ENCODE measurements at places on chromosomes 6 and 20.

- DNase-seq = no peak
Measured at GRCh38 chr6:116412270-116412669, 41.5 kb downstream of the DSE start.

DNA sequence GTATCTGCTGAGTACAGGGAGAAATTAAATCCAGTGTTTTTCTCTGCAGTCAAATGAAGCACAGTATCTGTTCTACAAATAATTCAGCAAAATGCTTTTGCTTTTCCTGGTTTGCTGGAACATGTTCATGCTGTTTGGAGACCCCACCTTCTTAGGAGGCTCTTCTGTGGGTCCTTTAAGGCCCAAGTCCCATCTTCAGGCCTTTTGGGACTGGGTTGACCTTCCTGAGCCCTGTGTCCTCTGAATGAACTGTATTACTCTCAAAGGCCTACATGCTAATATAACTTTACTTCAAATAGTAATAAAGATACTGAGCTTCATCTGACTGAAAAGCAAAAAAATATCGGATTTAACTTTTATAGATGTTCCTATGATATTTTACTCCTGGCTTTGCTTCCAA, 19.3 kb downstream of the SMLR1 start:
- no peak for DNase-seq

DNA sequence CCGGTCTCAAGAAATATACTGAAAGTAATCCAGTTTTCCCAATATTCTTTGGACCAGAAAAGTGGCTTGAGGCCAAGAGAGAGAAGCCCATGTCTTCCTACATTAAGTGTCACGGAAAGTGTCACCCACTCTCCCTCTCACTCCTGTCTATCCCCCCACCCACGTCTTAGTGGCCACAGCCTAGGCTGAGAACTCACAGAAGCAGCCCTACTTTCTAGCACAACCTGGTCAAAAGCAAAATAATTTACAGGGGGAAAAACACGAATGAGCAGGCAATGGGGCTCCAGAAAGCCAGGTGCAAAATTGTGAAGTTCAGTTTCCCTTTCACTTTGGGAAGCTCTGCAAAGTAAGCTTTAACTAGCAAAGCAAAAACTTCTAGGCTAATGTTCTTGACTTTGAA, 118.0 kb downstream of the OPRM1 start:
- no peak for DNase-seq

- no peak for DNase-seq
Measured at GRCh38 chr6:137261761-137262160, 42.6 kb upstream of the IFNGR1 start.

DNA sequence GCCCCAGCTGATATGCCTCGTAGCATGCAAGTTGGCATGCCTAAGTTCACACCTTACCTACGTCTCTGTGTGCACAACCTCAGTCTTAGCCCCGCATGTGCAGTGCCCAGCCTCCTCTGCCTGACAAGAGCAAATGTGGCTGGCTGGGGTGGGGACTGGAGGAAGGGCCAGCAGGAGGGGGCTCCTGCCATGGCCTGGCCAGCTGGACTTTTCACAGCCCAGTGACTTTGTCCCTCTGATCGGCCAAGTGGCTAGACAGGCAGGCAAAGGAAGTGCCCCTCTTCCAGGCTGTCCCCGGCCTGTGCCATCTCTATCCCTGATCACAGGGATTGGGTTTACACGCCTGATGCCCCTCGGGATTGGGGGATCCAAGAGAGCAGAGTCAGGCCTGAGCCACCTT, 49.5 kb upstream of the SIRPA start:
- no peak for DNase-seq

GRCh38 chr6:169785566-169785965, 34.1 kb downstream of the ERMARD start:
- no peak for DNase-seq

- no peak for DNase-seq
Measured at GRCh38 chr6:85537055-85537494, 56.6 kb downstream of the SNX14 start.

DNA sequence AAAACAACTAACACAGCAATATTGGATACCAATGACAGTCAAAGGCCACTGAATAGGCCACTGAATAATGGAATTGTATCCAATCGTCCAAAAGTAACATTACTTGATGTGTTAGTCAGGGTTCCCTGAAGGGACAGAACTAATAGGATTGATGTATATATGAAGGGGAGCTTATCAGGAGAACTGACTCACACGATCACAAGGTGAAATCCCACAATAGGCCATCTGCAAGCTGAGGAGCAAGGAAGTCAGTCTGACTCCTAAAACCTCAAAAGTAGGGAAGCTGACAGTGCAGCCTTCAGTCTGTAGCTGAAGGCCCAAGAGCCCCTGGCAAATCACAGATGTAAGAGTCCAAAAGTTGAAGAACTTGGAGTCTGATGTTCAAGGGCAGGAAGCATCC, 571.4 kb downstream of the PRKN start:
- no peak for DNase-seq

GRCh38 chr6:100626721-100627120, 162.0 kb upstream of the SIM1 start:
- no peak for DNase-seq

- DNase-seq = no peak
Measured at GRCh38 chr6:37005061-37005810, at the start of gene FGD2. Gene FGD2, plus strand, starts transcription at chr6:37005655. Its CDS starts 163 bp downstream, at chr6:37005818.

- no peak for DNase-seq
Measured at GRCh38 chr6:104537180-104537579, 322.5 kb downstream of the HACE1 start.

DNA sequence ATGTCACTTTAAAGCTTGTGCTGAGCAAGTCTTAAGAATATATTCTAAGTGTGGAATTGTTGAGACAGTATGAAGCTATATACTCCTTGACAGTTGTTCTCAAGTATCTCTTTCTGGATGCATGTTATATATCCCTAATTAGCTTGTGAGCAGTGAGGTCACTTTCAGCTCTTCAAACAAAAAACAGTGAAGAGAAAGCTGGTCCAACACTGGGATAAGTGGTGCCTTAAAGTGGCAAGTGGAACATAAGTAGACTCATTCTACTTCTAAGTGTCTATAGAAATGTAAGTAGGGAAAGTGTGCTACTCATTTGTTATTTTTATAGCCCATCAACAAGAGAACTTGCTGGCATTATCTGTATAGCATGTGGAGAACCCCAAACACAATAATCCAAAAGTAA, 133.1 kb upstream of the BACH2 start:
- no peak for DNase-seq

GRCh38 chr20:46174469-46175126, 56.5 kb downstream of the CD40 start:
- peak; percentile 74 for DNase-seq

DNA sequence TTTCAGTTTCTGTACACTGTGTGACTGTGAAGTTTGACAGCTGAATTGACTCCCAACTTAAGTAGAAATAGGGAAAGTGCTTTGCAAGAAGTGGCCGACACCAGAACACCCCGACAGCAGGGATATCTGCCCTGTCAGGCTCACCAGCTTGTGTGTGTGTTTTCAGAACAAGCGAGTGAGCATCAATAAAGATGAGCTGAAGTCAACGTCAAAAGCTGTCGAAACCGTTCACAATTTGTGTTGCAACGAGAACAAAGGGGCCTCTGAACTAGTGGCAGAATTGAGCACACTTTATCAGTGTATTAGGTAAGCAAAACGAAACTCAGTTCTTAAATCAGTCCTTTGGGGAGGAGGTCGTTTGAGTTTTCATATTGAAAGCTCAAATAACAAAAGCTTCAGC, 10.7 kb downstream of the NELFCD start:
- DNase-seq = no peak

DNA sequence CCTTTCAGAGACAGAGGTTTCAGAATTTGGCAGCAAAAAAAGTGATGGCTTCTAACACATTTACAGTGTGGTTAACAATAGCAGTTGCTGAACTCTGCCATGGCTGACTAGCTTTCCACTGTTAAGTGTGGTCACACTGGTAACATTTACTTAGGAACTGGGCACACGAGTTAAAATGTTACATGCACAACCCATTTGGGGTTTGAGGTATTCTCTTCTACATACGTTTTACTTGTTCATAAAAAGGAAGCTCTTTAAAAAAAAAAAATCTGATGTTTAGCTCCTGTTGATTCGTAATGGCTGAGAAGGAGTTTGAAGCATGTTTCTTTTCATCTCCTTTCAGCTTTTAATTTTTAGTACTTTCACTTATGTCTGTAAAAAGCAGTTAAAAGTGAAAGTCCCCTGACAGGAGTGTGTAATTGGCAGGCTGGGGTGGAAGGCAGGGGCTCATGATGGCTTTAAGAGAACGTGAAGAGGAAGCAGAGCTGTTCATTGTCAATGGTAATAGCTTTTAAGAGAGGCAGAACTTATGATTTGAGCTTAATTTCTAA, 245.9 kb downstream of the FARS2 start:
- DNase-seq = no peak

DNA sequence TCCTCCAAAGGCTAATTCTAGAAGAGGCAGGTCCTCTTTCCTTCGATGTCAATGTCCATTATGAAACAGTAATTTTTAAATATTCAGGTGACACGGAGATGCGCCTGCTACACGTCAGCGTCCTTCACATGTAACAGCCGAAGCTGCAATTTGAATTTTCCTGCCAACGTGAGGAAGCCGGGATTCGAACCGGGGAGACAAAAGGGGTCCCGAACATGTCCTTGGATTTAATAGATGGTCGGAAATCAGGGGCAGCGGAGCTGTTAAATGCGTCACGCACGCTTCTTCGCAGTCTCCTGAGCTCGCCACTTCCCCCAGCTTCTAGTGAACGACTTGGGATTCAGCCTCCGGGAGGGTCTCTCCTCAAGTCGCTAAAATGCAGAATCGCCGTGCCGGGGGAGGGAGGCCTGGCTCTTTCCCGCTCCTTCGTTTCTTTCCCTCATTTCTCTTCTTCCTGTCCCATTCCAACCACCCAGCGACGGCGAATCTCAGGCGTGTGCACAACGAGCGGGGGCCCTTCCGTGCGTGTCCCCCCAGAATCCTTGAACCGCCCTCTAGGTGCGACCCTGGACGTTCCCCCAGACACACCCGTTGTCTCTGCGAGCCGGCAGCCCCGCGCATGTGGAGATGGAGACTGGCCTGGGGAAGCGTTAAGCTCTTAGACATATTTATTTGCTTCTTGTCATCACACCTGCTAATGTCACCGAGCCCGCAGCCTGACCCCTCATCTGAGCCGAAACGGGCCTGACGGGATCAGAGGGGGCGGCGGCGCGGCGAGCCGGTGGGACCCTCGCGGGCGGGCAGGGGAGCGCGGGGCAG, 1.3 kb upstream of the FOXC1 start:
- no peak for DNase-seq

- no peak for DNase-seq
Measured at GRCh38 chr20:62123450-62124118, 1.3 kb downstream of the LSM14B start.

GRCh38 chr6:125570526-125570925, 178.9 kb upstream of the HEY2 start:
- no peak for DNase-seq

DNA sequence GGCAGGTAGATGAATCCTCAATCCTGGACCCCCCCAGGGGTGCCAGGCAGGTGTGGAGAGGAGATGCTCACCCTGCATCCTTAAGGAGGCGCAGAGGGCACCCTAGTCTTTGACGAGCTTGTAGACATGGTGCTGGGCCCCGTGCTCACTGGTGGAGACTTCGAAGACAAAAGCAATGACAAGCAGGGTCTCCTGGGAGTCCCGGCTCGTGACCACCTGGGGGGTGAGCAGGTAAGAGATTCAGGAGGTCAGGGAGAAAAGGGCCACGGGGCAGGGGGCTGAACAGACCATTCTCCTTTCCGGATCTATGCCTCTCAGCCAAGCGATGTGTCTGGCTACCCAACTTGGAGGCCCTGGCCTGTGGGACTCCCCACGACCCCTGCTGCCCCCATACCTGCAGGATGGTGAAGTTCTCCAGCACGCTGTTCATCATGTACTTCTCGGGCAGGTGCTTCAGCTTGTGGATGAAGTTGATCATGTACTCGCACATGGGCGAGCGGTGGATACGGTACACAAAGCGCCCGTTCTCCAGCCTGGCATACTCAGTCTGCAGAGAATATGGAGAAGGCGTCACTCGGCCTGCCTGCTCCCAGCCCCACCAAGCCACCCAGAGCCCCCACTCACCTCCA, 6.9 kb downstream of the RPL10A start:
- no peak for DNase-seq

- no peak for DNase-seq
Measured at GRCh38 chr20:10902576-10903282, 228.9 kb upstream of the JAG1 start.

DNA sequence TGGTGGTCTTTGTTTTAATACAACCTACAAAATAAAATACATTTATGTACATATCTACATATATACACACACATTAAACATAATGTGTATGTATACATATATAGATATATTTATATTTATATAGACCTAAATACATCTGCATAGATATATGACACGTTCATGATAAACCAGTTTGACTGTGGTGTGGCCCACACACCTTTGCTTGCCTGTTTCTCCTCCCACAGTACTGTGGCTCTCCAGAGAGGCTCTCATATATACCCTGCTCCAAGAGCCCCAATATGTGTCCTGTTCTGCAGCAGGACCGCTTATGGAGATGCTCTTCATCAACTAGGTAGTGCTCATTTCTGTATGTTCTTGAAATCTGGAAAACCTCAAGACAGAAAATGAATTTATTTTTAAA, 207.0 kb downstream of the KCNQ5 start:
- no peak for DNase-seq

DNA sequence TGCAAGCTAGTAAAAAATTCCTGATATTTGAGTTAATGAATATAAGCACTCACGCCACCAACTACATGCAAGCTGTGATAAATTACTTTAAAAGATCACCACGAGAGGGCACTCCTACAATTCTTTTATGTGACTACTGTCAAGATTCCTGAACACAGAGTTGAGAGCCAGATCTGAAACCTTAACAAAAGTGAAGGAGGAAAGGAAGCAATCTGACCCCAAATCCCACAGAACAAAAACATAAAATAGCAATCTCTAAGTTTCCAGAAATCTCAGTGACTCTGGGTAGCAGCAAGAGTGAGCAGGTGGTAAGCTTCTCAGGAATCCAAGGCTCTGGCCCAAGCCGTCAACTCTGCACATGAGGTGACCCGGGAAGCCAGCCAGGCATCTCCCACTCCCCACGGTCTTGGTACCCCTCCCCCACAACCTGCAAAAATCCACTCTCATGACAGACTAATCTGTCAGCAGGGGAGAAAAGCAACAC, 55.1 kb downstream of the STAU1 start:
- DNase-seq = peak; percentile 30

DNA sequence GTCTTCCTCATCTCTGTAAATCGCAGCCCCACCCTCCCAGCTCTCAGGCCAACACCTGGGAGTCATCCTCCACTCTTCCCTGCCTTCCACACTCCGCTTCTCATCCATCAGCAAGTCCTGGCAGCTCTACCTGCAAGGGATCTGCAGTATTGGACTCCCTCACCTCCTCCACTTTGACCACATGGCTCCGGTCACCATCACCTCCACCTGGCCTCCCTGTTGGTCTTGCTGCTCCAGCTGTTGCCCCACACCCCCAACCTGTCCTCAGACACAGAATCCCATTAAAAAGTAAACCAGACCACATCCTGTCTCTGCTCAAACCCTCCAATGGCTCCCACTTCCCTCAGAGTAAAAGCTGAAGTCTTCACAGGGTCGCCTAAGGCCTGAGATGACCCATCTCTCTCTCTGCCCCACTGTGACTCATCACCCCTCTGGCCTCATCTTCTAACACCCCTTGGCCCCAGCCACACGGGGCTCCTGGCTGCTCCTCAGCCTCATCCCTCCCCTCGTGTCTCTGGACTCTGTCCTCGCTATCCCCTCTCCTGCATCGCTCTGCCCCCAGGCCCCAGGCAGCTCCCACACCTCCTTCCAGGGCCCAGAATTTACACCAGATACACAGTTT, 185.1 kb upstream of the SULF2 start:
- DNase-seq = no peak

All from NCI-H510A (cell line).